SW 1271 (cell line): ENCODE measurements at places on chromosomes 16 and 17.

- no peak for DNase-seq
Measured at GRCh38 chr16:30829130-30830071, 42.4 kb upstream of the ZNF629 start.

- no peak for DNase-seq
Measured at GRCh38 chr16:79632289-79632688, 31.8 kb upstream of the MAF start.

DNA sequence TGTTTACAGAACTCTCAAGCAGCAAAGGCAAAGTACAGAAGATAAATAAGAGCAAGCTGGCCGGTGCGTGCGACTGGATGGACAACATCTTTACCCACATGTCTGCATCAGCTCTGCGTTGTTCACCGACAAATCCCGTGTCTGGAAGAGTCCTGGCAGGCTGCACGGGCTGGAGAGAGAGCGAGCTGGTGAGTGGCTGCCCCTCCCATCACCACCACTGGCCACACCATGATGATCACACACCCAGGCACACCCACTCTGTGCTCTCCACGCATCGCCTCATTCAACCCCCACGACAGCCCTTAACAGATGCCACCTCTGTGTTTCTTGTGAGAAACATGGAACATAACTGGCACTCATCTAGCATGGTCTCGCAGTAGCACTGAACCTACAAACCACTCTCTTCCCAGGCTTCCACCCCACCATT lies 59.2 kb downstream of the ANKRD11 start:
- no peak for DNase-seq

DNA sequence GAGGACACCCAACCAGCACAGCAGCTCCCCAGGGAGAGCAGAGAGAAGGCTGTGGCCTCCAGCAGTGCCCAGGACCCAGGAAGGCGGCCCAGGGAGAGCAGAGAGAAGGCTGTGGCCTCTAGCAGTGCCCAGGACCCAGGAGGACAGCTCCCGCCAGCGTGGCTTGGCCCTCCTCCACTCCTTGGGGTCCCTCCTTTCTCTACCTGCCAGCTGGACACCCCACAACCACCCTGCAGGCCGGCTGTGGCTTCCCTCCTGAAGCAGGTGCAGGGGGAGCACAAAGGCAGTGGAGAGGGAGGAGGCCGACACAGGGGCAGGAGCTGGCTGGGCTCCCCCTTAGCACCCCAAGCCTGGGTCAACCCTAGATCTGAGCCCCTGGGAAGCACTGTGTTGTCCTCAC lies 54.1 kb upstream of the FASN start:
- no peak for DNase-seq

DNA sequence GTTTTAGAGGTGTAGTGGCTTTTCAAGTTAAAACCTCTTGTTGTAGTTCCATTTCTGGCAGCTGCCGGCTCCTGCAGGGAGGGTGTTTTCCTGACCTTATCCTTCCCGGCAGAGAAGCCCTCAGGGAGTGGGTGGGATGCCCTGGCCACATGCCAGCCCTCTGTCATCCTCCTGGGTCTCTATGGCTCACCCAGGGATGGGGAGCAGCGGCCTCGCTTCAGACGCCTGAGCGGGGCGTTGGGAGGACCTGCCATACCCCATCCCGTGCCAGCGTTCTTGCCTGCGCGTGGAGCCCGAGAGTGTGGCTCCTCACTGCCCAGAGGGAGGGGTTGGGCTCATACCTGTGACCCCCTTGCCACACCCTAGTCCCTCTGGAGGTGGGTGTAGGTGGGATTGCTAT lies 11.9 kb downstream of the KCNJ12 start:
- DNase-seq, result no peak

DNA sequence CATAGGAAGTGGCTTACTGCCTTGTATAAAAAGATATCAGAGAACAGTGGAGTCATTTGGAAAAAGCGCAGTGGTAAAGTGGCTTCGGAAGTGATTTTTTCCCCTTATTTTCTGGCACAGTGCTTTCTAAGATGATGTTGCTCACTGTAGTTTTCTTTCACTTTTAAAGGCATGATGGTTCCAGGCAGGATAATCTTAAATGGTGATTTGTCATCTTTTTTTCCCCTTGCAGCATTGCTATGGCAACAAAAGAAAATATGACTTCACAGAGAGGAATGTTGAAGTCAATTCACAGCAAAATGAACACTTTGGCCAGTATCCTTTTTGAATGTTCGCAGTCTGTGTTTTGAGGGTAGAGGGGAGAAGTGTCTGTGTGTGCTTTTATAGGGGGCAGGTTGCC lies 42.5 kb downstream of the GOSR1 start:
- peak; percentile 46 for DNase-seq

- DNase-seq, result no peak
Measured at GRCh38 chr17:40547785-40548478, 17.3 kb downstream of the CCR7 start.
